Retinal pigment epithelial cell (primary cell): ENCODE measurements at places on chromosomes 3 and 15.

DNA sequence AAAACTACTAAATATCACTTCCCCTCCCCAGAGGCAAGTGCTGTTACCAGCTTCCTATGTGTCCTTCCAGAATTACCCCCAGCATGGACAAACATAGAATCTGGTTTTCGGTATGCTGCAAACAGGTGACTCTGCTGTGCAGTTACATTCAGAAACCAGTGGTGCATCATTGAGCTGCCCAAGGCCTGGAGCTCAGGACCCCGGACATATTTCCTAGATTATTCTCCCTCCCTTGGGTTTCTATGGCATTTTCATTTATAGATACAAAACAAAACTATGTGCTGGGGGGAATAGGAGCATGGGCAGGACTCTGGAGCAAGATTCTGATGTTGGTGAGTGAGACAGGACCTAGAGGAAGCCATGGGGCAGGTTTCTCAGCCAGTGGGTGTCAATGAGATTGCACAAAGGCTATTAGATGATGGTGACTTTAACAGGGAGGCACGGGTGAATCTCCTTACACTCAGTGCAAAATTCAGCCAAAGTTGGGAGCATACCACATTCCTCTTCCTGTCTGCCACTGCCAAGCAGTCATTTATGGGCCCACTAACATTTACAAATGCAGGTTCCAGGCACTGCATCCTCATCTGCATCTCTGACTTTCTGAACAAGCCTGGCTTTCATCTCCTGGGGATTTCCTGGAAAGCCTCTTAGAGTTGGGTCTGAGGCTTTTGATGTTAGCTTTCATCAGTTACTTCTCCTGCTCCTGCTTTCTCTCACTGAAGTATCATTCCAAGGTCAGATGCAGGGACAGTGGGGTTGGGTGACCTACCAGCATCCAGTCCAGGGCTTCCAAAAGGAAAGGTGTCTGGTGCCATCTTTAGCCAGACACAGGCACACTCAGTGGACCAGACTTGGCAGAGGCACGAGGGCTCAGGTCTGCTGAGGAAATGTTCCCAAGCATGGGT, 44.5 kb downstream of the CMTM7 start:
- DNase-seq, result no peak

DNA sequence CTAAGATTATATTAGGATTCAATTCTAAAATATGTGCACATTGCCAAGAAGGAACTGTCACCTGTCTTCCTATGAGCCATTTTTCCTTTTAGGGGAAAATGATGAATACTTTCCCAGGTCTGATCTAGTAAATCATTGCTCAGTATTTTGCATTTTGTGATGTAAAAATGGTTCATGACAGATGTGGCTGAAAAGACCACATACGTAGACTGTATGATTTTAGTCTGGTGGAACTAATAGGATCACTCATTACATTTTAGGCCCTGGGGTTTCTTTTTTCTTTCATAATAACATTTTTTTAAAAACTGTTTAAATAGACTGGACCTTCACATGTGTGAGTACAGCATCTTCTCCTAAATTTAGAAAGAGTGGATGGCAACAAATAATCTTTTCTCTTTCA, 201.7 kb upstream of the MLF1 start:
- DNase-seq, result no peak

- DNase-seq, result no peak
Observed at GRCh38 chr3:22959593-22959992, 243.5 kb upstream of the UBE2E2 start.

GRCh38 chr15:66711862-66712261, 9.8 kb downstream of the SMAD6 start:
- DNase-seq, result peak; percentile 44

DNA sequence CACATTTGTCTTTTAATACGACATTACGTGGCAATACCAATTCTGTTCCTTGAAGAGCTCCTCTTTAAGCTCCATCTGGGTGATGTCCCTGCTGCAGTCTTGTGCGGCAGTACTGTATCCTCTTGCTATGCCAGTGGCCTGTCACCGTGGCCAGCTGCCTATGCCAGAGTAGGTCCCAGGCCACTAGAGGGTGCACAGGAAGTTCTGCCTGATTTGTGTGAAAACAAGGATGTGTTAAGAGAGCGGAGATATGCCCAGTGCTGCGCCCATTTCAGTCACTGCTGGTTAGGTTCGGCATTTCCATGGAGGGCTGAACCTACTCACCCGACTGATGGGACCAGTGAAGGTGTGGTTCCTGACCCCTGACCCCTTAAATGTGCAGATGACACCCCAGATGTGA, 25.2 kb downstream of the NIPA1 start:
- DNase-seq, result no peak

DNA sequence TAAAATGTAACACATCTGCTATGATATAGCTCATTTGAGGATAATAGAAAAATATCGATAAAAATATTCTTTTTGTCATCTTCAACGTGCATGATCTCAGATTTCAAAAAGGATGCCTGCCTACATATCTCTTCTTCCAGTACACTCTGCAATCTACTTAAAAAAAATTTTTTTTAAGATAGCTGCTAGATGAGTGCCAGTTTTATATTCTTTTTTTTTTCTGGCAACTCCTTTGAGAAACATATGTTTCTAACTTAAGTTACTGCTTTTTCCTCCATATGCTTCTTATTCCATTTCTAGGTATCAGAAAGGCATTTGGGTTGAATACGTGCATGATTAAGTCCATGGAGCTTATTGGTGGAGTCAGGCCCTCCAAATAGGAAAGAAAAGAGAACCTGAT, 160.4 kb downstream of the PPM1L start:
- no peak for DNase-seq

- no peak for DNase-seq
Observed at GRCh38 chr15:99282121-99282520, 30.8 kb downstream of the LRRC28 start.

GRCh38 chr3:26963361-26963743, 340.8 kb downstream of the LRRC3B start:
- DNase-seq, result no peak

- no peak for DNase-seq
Observed at GRCh38 chr15:58212909-58213526, 74.8 kb downstream of the AQP9 start.

GRCh38 chr3:115713284-115713683, 90.0 kb downstream of the GAP43 start:
- DNase-seq, result no peak
